H9 (cell line): ENCODE measurements at places on chromosomes 6 and 20. TPM values are rescaled to one million over a fixed set of nuclear protein-coding genes. Genes with fewer than 3 reads are reported as not detected.

The SAMD5 gene
- total RNA-seq, result 0.04 and 0.29 TPM in 2 replicates

The CDC25B gene
- 22.9 and 24.0 TPM in 2 replicates for total RNA-seq

The IL17A gene
- total RNA-seq, result not detected in 2 replicates

- no peaks in the 10 kb centered on the region for H3K27me3 ChIP-seq
- H3K4me3 ChIP-seq, result no peak overlapping the region
- no peak overlapping the region for H3K27ac ChIP-seq
- no peak for DNase-seq
- no peaks in the 10 kb centered on the region for H3K36me3 ChIP-seq
Observed at GRCh38 chr6:84685983-84686584, 78.3 kb downstream of the TBX18 start.

- H3K4me3 ChIP-seq, result no peak overlapping the region
- peaks cover 2% of the 10 kb centered on the region for H3K4me1 ChIP-seq
- no peak for DNase-seq
- H3K36me3 ChIP-seq, result no peaks in the 10 kb centered on the region
Observed at GRCh38 chr6:25401711-25402110, 122.5 kb downstream of the CARMIL1 start.

DNA sequence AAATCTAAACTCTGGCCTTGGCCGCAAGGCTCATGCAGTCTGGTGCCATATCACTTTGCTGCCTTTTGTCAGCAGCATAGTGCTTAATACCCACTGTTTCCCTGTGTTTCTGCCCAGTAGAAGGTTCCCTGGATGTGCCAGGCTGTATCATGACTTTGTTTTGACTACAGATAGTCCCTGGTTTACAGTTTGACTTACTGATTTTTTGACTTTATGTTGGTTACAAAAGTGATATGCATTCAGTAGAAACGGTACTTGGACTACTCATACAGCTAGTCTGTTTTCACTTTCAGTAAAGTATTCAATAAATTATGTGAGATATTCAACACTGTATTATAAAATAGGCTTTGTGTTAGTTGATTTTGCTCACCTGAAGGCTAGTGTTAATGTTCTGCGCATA is 19.0 kb downstream of the RALY start:
- H3K4me1 ChIP-seq, result peaks cover 12% of the 10 kb centered on the region; the same call in 1 of the 2 replicates
- H3K27me3 ChIP-seq, result no peaks in the 10 kb centered on the region
- H3K27ac ChIP-seq, result no peak overlapping the region
- H3K4me3 ChIP-seq, result peak overlapping the region; percentile 26
- 0 out of 3 replicates have a peak, but pooled peaks cover under 1% of the 10 kb centered on the region for H3K36me3 ChIP-seq

DNA sequence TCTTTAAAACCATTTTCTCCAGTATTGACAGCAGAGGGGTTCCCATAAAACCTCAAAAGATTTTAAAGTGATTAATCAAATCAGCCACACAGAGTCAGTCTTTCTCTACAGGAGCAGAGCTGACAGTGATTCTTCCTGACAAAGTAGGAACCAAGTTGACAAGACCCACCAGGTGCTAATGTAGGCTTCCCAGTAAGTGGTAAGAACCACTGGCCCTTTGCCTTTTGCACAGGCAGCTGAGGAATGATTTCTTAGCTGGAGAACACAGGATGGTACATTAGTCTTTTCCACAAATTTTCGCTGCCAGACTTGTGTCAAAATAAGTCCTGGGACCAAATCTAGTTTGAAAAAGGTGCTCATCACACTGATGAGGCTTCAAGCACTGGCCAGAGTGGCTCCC is 95.8 kb downstream of the ARMC2 start:
- DNase-seq, result no peak
- no peaks in the 10 kb centered on the region; the same call in 1 of the 2 replicates for H3K27me3 ChIP-seq
- H3K36me3 ChIP-seq, result peaks cover 5% of the 10 kb centered on the region; the same call in 1 of the 2 replicates
- H3K4me3 ChIP-seq, result no peak overlapping the region
- no peak overlapping the region for H3K27ac ChIP-seq

DNA sequence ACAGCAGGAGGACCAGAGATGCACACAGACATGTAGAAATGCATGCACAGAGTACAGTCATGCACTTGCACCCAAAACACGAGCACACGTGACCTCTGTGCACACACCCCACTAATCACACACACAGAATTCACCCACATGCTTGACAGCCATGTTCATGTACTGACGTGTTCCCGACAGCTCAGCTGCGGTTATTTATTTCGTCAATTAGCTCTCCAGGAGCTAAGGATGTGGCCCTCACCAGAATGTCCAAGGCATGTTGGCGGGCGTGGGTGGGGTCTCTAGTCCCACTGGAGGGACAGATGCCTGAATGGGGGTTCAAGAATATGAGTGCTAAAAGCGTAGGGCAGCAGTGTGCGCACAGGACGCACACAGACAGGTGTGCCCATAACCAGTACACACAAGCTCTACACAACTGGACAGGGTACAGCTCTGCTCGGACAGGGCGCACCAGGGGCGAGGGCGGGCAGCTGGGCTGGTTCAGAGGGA is 571 bp upstream of the PRPF6 start:
- peaks cover 31% of the 10 kb centered on the region for H3K36me3 ChIP-seq
- H3K4me3 ChIP-seq, result peak overlapping the region; percentile 95
- H3K4me1 ChIP-seq, result peaks cover 3% of the 10 kb centered on the region; the same call in 1 of the 2 replicates
- no peak overlapping the region for H3K27ac ChIP-seq
